ENCODE measurements at places on chromosomes 11 and 22.

DNA sequence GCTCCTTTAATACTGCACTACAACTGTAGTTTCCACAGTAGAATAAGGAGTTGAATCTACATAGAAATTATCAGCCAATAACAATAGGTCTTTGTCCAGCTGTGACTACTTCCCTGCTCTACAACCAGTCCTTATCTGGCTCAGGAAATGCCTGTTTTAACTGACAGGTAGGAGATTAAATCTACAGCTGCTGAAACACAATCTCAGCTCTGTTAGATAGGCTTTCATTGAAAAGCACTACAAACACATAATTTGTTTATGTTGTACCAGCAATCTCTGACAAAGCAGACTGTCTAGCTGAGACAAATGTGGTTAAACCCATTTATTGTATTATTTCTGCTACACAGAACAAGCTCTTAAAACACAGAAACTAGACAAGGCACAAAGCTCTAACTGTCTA is 230.0 kb downstream of the SOX6 start:
- DNase-seq = no peak

GRCh38 chr22:25741692-25742626 is at the start of gene MYO18B:
Gene MYO18B, plus strand, starts transcription at chr22:25742188. Its CDS starts 18,905 bp downstream, at chr22:25761093.
- DNase-seq = no peak

DNA sequence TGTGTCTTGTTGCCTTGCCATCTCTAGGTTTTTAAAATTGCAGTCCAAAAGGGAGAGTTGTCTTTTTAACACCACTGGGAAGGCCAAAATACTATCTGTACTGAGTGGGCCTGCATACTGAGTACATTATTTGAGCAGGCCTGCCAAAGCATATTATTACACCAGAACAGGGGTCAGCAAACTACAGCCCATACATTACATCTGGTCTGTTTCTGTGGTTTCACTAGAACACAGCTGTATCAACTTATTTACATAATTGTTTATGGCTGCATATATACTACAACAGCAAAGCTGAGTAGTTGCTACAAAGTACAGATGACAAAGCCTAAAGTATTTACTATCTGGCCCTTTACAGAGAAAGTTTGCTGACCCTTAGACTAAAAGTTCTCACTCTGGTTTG is 74.0 kb downstream of the USP35 start:
- no peak for DNase-seq

DNA sequence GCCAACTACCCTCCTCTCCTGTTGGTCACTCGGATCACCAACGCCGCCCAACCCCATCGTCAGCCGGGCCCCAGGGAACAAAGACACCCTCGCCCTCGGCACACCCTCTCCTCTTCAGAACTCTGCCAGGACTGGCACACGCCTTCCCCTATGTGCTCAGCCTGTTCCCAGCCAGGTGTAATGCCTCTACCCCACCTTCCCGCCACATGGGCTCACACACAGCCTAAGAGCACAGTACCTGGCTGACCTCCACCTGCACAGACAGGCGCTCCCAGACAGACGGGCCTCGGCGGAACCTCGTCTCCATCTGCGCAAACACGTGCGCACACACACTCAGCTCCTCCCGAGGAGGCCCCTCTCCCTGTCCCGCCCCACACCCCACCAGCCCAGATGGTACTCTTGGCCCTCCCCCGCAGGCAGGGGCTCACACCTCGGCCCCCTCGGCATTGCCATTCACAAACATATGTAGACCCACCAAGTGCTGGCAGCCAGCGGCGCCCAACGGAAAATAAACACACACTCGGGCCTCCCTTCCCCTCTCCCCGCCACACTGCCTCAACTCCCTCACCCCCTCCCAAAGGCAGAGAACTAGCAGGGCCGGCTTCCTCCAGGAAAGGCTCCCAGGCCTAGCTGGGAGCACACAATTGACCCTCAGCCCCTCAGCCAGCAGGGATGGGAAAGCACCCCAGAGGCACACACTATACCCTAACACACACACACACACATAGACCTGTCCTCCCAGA is 8.5 kb downstream of the ELFN2 start:
- no peak for DNase-seq

DNA sequence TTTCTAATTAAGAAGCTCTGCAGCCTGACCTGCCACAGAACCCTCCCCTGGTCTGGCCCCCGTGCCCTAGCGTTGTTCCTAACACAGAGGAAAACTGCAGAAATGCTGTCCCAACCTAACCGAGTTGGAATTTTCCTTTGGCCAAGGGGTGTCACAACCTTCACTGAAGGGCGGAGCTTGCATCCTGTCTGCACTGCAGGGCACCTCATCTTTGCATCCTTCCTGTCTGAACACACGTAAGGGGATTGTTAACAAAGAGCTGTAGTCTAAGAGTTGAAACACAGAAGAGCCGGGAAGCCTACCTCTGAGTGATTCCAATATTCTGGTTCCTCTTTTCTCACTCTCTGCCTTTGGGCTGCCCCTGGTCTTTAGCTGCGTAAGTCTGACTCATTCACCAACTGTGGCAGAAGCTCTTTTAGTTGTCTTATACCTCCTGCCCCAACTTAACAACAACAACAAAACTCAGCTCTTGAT is 1.6 kb downstream of the DIXDC1 start:
- DNase-seq = no peak

GRCh38 chr11:33552756-33553155 is 147.9 kb downstream of the C11orf91 start:
- no peak for DNase-seq

GRCh38 chr22:49957826-49958365 is 2.7 kb upstream of the PIM3 start:
- no peak for DNase-seq

GRCh38 chr22:49188091-49188490 is 639.6 kb downstream of the BRD1 start:
- no peak for DNase-seq

DNA sequence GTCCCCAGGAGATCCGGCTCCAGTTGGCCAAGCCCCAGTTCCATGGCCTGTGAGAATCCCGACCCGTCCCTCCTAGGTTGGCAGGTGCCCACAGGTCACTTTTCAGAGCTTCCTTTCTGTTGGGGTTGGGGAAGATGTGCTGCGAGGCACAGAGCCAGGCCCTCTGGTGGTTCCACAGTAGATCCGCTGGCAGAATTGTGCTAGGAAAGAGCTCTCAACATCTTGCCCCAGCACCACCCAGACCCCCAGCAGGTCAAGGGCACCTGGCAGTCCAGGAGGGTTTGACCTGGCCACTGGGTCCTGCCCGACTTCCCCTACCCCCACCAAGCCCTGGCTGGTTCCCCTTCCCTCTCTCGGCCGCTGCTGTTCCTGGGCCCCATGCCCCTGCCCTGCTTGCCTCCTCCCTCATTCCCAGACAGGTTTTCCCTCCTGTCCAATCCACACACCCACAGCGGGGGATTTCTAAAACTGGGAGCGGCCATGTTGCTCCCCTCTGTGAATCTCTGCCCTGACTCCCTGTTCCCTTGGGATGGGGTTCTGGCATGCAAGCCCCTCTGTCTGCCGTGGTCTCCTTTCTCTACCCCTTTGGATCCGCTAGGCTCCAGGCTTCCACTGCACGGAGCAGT is 26.2 kb upstream of the GCAT start:
- no peak for DNase-seq

GRCh38 chr22:23410411-23410810 is 169.7 kb downstream of the IGLL1 start:
- no peak for DNase-seq

DNA sequence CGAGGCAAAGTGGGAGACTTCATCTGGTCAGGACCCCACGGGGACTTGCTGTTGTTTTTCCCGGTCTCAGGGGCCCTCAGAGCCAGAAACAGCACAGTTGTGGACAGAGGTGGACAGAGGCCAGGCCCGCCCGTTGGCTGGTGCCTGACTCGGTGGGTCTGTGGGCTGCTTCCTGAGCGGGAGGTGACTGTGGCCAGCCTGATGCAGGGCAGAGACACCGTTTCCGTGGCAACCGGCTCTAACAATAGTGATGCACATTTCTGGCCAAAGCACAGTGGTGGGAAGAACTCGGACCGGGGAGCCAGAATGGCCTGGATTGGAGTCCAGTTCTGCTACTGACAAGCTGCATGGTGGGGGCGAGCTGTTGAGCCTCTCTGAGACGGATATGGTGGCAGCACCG is 58.7 kb upstream of the ATXN10 start:
- no peak for DNase-seq

Measured in AG04450 (cell line).